GM23338 (cell line): ENCODE measurements at places on chromosomes 1 and 21.

DNA sequence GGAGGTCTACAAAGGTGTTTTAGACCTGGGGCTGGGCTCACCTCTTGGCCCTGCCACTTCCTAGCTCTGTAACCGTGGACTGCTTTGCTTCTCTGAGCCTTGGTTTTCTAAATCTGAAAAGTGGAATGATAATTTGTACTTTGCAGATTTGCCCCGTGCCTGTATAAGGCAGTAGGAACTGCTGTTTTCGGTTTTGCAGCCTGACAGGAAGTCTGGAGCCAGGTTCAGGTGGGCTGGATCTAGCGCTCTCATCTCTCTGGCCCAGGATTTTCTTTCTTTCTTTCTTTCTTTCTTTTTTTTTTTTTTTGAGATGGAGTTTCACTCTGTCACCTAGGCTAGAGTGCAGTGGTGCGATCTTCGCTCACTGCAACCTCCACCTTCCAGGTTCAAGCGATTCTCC is 17.2 kb downstream of the IFNAR2 start:
- no peak for DNase-seq

DNA sequence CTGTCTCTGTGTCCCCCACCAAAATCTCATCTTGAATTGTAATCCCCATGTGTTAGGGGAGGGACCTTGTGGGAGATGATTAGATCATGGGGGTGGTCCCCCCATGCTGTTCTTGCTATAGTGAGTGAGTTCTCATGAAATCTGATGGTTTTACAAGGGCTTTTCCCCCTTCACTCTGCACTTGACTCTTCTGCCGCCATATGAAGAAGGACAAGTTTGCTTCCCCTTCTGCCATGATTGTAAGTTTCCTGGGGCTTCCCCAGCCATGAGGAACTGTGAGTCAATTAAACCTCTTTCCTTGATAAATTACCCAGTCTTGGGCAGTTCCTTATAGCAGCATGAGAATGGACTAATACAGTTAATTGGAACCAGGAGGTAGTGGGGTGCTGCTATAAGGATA is 137.1 kb upstream of the RAB4A start:
- DNase-seq: no peak

- DNase-seq: no peak
These were observed 32.8 kb downstream of the LHX4 start for GRCh38 chr1:180262628-180263488.

- peak; percentile 96 for DNase-seq
These were observed 7.8 kb downstream of the NUAK2 start for GRCh38 chr1:205313563-205314308.

DNA sequence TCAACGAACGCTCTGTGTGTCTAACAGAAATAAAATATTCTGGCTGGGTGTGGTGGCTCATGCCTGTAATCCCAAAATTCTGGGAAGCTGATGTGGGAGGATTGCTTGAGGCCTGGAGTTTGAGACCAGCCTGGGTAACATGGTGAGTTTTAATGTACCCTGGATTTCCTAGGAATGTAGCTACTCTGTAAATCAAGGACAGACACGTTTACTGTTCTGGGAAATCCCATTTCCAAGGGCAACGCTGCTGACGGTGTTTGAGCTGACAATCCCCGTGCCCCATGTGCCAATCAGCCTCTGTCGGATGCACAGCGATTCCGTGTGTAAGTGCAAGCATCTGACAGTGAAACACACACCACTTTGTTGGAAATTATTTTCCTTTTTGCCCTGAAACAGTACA is 8.0 kb downstream of the CORT start:
- DNase-seq: no peak

DNA sequence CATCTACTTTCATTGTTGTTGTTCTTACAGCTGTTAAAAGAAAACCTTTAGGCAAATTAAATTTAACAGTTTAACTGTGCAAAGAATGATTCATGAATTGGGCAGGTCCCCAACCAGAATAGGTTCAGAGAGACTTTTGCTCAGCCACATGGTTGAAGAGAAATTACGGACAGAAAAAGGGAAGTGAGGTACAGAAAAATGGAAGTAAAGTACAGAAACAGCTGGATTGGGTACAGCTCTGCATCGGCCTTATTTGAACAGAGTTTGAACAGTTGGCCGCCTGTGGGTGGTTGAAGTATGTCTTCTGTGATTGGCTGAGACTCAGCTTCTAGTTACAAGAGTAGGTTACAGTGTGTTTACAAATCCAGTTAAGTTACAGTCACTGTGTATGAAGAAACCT is 210.1 kb downstream of the FGGY start:
- DNase-seq: no peak

DNA sequence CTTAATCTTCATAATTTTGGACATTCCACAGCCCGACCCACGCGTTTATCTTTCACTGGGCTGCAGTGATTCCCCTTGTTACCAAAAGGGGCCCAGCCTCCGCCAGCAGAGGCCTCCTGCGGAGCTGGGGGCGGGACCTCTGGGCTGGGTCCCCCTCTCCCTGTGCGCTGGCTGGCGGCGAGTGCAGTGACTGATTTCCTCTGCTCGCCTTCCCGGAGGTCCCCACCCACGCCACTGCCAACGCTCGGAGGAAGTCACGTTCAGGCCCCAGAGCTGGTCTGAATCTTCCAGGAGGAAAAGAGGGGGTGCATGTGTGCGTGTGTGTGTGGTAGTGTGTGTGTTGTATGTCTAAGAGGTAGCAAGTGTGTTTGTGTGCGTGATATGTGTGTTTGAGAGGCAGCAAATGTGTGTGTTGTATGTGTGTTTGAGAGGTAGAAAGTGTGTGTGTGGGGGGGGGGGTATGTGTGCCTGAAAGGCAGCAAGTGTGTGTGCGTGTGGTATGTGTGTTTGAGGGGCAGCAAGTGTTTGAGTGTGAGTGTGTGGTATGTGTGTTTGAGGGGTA is 35.0 kb upstream of the JAK1 start:
- DNase-seq: peak; percentile 75

- DNase-seq: no peak
These were observed 2.3 kb upstream of the GADD45A start for GRCh38 chr1:67682659-67683197.
